ENCODE measurements at places on chromosomes 1 and 21. TPM values are rescaled to one million over a fixed set of nuclear protein-coding genes. Genes with fewer than 3 reads are reported as not detected.
A peak's percentile ranks its signal among the peaks of the same experiment; 100 is the strongest.

SPRR1A gene
- polyA plus RNA-seq = 9.4 TPM

CFAP141 gene
- not detected for polyA plus RNA-seq

HES2 gene
- polyA plus RNA-seq = 33.7 TPM

DNA sequence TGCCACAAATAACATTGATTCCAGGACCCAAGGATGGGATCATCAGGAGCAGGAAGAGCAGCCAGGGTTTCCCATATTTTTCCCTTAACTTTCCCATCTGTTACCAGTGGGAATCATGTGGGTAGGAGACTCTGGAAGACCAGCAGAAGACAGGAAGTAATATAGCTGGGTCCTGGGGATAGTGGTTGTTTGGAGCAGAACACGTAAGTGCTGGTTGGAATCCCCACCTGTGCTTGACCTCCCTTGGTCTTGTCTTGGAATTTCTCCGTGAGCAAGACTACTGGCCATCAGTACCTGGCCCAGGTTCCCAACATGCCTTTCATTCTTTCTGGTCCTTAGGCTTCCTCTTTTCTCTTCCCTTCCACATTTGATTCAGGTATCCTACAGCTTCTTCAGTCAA, 20.9 kb upstream of the SLC27A3 start:
- no peak for DNase-seq

- peak; percentile 84 for DNase-seq
Observed at GRCh38 chr1:81509594-81509993, 291.1 kb upstream of the ADGRL2 start.

GRCh38 chr1:168918860-168919741, 187.4 kb upstream of the ATP1B1 start:
- peak; percentile 44 for DNase-seq
